ENCODE measurements at places on chromosomes 3 and 15. TPM values are rescaled to one million over a fixed set of nuclear protein-coding genes. Genes with fewer than 3 reads are reported as not detected.

- 0 out of 2 replicates have a peak, but pooled peaks cover 11% of the 10 kb centered on the region for H3K27me3 ChIP-seq
- no peaks in the 10 kb centered on the region for H3K36me3 ChIP-seq
- DNase-seq = no peak
- no peak overlapping the region for H3K4me3 ChIP-seq
- no peaks in the 10 kb centered on the region for H3K4me1 ChIP-seq
- no peak overlapping the region for H3K27ac ChIP-seq
These were observed 127.0 kb upstream of the CD96 start for GRCh38 chr3:111415018-111415417.

- peaks cover 6% of the 10 kb centered on the region for H3K4me1 ChIP-seq
- no peak overlapping the region for H3K27ac ChIP-seq
- no peaks in the 10 kb centered on the region for H3K27me3 ChIP-seq
These were observed 128.8 kb downstream of the FRMD5 start for GRCh38 chr15:44066211-44066827.

The FHIT gene
- 0.22 TPM for total RNA-seq

The LRRC2 gene
- total RNA-seq = 10.8 TPM

DNA sequence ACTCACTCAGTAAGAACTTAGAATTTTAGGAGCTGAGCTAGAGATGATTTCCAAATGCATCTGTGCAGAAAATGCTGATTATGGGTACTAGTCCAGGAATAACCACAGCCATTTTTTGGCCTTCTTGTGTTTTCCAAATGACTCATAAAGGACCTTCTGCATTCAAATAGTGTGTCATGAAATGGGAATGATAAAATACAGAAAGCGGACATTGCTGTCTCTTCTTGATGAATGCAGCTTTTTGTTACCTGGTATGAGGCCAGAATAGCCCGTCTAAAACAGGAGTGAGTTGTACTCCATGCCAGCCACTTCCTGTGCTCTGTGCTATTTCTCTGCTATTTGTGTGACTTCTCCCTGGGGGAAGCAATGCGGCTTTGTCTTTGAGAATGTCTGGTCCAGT lies 20.5 kb upstream of the FRMD5 start:
- H3K4me3 ChIP-seq = no peak overlapping the region
- peak; percentile 96 for DNase-seq
- peak overlapping the region; percentile 29 for H3K27ac ChIP-seq
- H3K27me3 ChIP-seq = no peaks in the 10 kb centered on the region

DNA sequence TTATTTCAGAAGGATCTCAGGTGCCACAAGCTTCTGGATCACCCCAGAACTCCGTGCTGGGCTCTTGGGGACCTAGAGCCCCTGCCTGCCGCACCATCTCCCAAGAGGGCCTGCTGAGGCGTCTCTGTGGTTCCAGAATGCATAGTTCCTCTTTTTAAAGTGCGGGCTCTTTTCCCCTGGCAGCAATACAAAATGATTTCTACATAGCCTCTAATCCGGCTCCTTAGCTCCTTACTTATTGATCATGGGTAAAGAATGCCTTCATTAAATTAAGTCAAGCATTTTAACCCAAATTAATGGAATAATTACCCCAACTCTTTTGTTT lies 121.9 kb downstream of the ATP10A start:
- H3K4me3 ChIP-seq = no peak overlapping the region
- peaks cover 20% of the 10 kb centered on the region for H3K4me1 ChIP-seq
- DNase-seq = no peak
- no peaks in the 10 kb centered on the region for H3K36me3 ChIP-seq
- no peaks in the 10 kb centered on the region for H3K27me3 ChIP-seq
- no peak overlapping the region for H3K27ac ChIP-seq

The SLC9A9 gene
- total RNA-seq = 3.8 TPM

- H3K4me1 ChIP-seq = no peaks in the 10 kb centered on the region
- H3K36me3 ChIP-seq = no peaks in the 10 kb centered on the region
- DNase-seq = no peak
- H3K27me3 ChIP-seq = no peaks in the 10 kb centered on the region
These were observed 24.9 kb downstream of the TTC14 start for GRCh38 chr3:180626844-180627243.

DNA sequence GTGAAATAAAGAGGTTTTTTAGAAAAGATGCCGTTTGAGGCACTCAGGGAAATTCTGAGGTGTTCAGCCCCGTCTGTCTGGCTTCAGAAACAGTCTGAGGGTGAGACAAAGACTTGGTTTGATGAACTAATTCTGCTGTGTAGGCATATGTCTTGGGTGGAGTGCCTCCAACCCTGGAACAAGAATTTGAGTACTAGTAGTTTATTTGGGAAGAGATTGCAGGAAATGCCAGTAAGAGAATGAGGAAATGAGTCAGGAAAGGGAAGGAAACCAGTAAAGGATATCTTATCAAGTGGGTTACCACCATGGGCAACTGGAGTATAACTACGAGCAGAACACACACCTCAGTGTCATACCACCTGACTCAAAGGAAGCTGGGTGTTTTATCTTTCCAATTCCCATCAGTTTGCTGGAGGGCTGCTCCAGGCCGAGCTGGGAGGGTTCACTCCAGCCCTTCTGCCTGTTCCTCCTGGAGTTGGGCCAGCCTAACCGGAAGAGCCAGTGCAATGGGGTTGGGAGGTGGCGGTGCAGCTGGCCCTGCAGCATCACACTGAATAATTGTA lies 75.3 kb downstream of the TGFBR2 start:
- peaks cover 34% of the 10 kb centered on the region for H3K4me1 ChIP-seq
- peak; percentile 60 for DNase-seq
- 0 out of 2 replicates have a peak overlapping the region, but pooled peaks have one; percentile 33 for H3K4me3 ChIP-seq
- no peaks in the 10 kb centered on the region for H3K27me3 ChIP-seq
- H3K27ac ChIP-seq = peak overlapping the region; percentile 51
